ENCODE measurements at places on chromosomes 11 and 22. TPM values are rescaled to one million over a fixed set of nuclear protein-coding genes. Genes with fewer than 3 reads are reported as not detected.

- DNase-seq: no peak
These were observed 50.7 kb downstream of the SYN3 start for GRCh38 chr22:33007485-33007884.

- DNase-seq: no peak
These were observed 1.7 kb upstream of the RTN4RL2 start for GRCh38 chr11:57458410-57459163.

The CHRNA10 gene
- total RNA-seq: 0.20 TPM

- no peak for DNase-seq
These were observed 1105.0 kb downstream of the BRD1 start for GRCh38 chr22:48722661-48723060.

The PKDREJ gene
- total RNA-seq: not detected

DNA sequence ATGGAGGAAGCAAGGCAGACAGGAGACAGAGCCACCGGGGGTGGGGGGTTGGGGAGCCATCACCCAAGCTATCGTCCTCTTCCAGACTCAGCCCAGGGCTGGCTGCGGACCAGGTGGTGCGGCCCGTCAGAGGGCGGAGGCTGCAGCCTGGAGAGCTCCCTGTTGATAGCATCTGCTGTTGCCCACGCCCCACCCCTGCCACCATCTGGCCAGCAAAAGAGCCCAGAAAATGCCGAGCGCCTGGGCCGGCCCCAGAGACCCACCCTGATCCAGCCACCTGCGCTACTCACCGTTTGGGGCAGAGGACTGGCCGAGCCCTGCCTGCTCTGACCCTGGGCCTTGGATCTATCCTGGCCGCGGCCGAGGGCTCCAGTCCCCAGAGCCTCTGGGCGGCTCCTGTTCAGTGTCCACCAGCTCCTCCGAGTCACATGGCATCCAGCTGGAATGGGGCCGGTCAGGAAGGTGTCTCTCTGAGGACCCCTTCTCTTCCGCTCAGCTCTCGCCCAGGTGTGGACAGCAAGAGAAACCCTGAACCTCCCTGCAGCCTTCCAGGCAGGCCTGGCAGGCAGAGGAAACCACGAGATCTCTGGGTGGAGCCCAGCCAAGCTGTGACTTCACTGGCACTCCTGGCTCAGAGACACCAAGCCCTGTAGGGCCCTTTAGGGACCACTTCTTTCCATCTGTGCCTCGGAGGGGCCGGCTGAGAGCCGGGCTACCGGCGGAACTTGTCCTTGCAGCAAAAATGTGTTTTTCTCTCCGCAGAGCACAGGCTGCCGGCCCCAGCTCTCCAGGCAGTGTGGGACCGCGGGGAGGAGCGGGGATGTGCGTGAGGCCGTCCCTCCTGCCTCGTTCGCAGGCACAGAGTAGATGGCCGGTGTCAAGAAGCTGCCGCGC is at the start of gene MRGPRE:
MRGPRE (minus strand) TSS at position 567 of the 894 bp plus-strand sequence. CDS start 3,618 bp downstream, outside the sequence.
- no peak for DNase-seq

DNA sequence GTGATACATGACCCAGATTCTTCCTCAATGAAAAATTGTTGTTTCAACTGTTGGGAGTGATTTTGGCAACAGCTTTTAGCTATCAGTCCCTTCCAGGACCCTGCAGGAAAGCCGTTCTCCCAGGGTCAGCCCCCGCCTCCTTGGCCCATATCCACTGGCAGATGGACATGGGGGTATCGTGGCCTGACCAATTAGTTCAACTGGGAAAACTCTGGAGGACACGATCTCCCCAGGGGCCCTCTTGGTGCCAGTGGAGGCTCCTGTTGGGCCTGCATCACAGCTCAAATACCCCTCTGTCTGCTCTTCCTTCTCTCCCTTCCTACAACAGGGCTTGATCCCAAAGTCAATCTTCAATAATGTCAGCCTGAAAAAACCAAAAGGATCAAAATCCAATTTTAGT is 272.5 kb upstream of the B3GAT1 start:
- no peak for DNase-seq

DNA sequence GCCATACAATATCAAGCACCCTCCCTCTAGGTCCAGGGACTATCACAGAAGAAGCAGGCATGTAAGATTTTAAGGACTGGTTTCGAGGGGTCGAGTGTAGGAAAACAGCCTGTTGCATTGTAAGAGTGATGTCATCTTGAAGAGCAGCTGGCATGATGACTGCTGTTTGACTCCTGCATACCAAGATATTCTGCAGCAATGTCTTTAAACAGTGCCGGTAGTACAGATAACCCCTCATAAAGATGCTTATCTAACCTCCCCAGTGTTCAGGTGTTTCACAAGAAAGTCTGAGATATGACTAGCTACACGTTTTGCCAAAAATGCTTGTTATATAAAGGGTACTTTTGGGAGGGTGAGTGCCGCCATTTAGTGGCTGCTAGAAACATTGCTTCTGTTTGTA is 12.0 kb downstream of the FAM111A start:
- no peak for DNase-seq

DNA sequence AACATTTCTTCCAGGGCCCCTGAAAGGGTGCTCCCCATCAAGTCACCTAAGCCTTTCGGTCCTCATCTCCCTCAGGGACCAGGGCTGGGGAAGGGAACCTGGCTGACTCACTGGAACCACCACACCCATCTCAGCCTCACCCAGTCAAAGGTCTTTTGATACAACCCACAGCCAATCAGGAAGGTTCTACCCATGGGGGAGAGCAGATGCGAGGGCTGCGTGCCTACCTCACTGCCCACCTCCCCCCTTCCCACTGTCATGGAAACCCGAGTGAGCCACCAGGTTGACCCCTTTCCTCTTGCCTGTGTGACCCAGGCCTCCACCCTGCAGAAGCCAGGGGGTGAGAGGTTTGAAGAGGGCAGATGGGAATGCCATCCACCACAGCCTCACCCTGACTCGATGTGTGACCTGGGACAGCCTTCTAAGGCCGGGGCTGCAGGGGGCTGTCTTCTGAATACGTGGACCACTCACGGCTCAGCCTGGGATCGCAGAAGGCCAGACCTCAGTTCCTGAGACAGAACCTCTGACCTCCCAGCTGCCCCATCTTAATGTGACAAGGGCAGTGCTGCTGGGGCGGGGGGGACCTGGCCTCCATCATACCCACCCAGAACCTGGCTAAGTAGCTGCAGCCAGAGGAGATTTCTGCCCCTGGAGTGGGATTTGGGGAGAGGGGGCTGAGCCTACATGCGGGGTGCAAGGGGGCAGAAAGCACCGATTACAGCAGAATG is 2.7 kb downstream of the MDK start:
- no peak for DNase-seq

The KCNJ11 gene
- not detected for total RNA-seq

DNA sequence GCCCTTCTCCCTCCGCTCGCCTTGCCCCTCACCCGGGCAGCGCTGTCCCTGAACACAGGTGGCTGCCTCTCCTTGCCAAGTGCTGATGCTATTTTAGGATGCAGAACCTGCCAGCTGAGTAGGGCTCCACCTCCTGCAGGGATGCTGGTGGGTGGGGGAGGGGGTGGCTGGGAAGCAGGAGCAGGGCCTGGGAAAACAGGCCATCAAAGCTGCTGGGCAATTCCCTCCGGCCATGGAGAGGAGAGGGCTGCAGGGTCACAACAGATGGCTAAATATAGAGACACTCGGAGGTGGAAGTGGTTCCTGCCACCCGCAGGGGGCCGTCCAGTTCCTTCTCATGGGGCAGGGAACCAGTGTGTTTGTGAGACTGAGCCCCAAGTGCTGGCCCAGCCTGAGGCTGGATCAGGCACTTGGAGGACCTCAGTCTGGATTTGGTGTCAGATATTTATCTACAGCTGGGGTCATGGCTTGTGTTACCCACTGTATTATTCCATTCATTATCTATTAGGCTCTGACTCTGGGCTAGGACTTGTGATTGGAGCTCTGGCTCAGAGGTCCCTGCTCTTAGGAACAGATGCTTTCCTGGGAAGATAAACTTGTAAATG is 59.6 kb downstream of the LRRC32 start:
- peak; percentile 93 for DNase-seq

DNA sequence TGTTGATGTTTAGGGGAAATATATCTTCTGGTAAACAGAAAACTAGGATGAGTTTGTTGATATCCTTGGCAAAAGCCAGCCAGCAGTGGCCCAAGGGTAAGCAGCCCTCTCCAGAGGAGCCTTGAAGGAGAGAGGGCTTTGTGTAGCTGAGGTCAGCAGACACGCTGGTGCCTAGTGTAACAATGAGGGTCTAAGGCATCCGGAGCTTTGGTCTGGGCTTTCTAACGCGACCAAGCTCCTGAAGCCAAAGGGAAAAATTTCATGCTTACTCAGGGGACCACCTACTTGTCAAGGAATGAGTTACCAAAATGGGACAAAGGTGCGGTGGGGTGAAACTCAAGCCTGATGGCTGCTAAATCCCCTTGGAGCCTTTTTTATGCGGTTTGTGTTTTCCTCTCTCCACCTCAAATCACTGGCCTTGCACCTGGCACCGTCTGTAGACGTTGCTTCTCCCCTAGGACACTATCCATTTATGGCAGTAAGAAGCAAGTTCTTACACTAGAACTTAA is 134.9 kb downstream of the DBX1 start:
- DNase-seq: no peak

DNA sequence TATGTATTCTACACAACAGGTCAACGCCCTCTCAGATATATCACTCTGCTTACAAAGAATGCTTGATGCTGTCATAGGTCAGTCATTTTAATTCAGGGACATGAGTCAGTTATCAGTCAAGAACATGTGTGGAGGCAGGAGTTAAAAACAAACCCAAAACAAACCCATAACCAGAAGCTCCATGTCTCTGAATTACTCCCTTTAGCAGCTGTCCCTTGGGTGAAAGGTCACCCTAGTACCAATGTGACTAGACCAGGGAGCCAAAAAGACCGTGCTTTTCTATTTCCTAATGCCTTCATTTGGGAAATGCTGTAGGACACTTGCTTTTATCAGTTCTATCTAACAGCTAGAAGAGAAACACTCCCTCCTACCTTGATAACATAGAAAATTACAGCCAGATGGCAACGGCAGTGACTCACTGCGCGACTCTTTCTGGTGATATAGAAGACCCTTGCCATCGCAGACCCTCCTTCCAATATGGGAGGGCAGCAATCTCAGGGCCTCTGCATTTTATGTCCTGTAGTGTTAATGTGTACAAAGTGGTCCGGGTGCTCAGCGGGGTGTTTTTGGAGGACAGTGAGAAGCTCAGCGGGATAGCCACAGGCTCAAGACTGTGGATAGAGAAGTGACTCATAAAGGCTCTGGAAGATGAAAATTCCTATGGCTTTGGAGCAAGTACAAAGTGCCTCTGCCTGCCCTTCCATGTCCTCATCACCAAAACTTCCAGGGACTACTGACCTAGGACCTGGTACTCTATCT is 24.8 kb downstream of the APOL5 start:
- DNase-seq: peak; percentile 89

The SLC43A3 gene
- total RNA-seq: 64.5 TPM

DNA sequence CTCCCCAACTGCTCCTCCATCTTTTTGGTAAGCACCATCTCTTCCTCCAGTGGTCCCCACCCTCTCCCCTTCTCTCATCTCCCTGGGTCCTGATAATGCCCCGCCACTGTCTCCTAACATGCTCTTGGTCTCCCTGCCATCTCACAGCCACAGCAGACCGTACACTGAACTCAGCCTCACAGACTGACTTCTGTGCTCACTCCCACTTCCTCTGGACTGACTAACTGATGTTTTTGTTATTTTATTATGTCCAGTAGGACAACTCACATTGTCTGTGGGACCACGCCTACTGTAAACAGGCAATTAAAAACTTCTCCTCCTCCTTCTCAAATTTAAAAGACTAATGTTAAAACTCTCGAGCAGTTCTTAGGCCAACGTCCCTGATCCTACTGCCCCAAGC is 2.6 kb upstream of the GNAZ start:
- no peak for DNase-seq

GRCh38 chr11:134596404-134596803 is 184.4 kb upstream of the B3GAT1 start:
- no peak for DNase-seq

DNA sequence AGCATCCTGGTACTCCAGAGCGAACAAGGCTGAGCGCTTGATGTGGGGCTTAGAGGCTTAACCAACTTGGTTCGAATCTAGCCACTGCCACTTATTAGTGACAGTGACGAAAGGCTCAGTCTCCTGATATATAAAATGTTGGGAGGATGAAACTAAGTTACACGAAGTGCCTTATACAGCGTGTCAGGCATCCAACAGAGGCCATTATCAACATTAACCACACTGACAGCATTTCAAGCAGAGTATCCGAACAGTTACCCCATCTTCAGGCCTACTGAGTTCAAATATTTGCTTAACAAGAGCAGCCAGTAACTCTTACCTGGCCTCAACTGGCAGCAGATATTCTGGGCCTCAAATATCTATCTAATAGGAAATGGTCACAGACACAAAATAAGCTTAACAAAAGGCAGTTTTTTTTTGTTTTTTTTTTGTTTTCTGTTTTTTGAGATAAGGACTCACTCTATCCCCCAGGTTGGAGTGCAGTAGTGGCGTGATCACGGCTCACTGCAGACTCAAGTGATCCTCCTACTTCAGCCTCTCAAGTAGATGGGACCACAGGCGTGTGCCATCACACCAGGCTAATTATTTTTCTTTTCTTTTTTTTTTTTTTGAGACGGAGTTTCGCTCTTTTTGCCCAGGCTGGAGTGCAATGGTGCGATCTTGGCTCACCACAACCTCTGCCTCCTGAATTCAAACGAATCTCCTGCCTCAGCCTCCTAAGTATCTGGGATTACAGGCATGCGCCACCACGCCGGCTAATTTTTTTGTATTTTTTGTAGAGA is 2.9 kb downstream of the SERPIND1 start:
- no peak for DNase-seq

DNA sequence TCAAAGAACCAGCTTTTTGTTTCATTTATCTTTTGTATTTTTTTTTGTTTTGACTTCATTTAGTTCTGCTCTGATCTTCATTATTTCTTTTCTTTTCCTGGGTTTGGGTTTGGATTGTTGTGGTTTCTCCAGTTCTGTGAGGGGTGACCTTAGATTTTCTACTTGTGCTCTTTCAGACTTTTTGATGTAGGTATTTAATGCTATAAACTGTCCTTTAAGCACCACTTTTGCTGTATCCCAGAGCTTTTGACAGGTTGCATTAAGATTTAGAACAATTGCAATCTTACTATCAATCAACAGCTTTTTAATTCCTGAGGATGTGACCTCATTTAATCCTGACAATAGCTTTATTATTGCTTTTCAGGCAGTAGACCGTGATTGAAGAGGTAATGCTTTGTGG is 94.3 kb downstream of the ZNF280B start:
- no peak for DNase-seq

- peak; percentile 45 for DNase-seq
These were observed 770.4 kb downstream of the ETS1 start for GRCh38 chr11:127816962-127817361.

- DNase-seq: no peak
These were observed 619.0 kb downstream of the SOX6 start for GRCh38 chr11:15737320-15737719.

The LRRC74B gene
- total RNA-seq: under 0.01 TPM

Data from RPMI7951 (cell line).